ENCODE measurements at places on chromosomes 6 and 20.

- peaks cover 21% of the 10 kb centered on the region for H3K4me1 ChIP-seq
- H3K4me3 ChIP-seq = no peak overlapping the region
- H3K27ac ChIP-seq = no peak overlapping the region
- H3K36me3 ChIP-seq = no peaks in the 10 kb centered on the region
- DNase-seq = no peak
Observed at GRCh38 chr6:158332237-158332636, 20.0 kb downstream of the TULP4 start.

DNA sequence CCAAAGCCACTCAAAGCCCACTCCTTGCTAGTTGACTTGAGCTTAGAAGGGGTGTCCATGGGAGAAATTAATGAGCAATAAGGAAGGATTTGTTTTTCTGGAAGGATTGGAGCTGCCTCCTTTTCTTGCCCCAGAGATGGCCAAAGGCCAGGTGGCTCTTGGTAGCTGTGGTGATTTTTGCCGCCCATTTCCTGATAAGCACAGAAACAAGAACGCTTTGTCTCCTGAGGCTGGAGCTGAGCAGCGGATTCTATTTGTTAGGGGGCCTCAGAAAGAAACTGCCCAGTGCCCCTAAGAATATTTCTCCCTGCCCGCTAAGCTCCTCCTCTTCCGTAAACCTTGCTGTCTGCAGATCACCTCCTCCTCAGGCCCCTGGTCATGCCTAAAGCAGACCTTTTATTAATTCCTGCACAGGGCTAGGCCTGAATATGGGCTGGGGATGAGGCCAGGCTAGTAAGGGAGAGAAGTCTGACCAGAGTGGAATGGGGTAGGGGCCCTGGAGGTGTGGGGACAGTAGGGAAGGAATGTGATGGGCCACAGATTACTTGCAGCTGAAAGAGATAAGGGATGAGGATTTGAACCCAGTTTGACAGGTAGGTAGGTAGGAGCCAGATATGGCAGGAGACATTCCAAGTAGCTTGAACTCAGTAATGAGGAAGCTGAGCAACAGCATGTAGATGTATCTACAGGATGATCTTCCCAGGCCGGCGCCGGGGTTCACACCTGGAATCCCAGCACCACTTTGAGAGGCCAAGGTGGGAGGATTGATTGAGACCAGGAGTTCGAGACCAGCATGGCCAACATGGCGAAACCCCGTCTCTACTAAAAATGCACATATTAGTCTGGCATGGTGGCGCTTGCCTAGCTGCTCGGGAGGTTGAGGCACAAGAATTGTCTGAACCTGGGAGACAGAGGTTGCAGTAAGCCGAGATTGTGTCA lies 71.2 kb upstream of the NAA20 start:
- H3K27ac ChIP-seq = peak overlapping the region; percentile 35
- H3K27me3 ChIP-seq = no peaks in the 10 kb centered on the region
- H3K4me3 ChIP-seq = no peak overlapping the region
- DNase-seq = no peak
- no peaks in the 10 kb centered on the region for H3K36me3 ChIP-seq

DNA sequence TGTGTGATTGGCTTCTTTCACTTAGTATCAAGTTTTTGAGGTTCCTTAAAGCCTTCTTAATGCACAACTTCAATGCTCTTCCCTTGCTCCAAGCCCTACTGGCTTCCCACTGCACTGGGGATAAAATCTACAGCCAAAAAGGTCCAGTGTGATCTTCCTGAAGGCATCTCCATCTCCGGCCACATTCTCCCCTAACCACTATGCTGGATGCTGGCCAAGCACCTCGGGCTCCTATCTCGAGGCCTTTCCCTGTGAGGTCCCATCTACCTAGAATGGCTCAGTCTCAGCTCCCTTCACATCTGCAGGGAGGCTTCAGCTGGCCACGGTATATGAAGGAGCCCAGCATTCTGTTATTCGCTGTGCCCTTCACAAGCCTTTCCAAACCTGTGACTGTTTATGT lies 48.1 kb downstream of the CNKSR3 start:
- H3K27ac ChIP-seq = no peak overlapping the region
- H3K36me3 ChIP-seq = no peaks in the 10 kb centered on the region
- no peak overlapping the region for H3K4me3 ChIP-seq
- H3K27me3 ChIP-seq = no peaks in the 10 kb centered on the region

DNA sequence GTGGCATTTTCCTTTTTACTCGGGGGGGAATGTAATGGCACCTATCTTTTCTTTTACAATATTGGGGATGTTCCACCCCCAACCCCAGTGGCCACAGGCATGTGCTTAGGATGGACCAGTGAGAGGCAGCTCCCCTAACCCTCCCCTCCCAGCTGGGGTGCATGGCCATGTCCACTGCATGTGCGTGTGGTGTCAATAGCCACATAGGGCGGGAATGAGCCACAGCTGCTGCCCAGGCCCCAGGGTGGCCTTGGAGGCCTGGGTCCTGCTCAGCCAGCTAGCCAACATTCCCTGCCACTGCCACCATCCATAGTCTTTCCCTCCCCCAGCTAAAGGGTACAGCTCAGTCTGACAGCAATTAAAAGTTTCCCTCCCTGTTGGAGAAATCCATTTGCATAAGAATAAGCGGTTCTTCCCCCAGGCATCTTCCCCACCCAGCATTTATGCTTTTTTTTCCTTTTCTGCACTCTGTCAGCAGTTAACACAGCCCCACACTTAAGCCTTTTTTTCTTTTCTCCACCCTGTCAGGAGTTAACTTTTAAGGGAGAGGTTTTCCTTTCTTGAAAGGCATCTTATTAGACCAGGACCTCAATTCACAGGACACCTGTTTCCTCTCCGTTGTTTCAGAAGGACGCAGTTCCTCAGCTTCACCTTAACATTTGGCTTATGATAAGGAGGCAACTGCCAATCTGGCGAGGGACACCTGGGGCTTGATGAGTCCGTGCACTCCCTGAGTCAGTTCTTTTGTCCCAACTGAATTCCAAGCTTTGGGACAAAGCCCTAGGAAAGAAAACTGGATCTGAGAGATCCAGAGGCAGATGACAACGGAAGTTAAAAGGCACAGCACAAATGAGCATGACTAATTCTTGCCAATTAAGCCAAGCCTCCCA lies 121.4 kb downstream of the TPBG start:
- H3K36me3 ChIP-seq = no peaks in the 10 kb centered on the region
- no peak overlapping the region for H3K27ac ChIP-seq
- H3K4me1 ChIP-seq = no peaks in the 10 kb centered on the region

DNA sequence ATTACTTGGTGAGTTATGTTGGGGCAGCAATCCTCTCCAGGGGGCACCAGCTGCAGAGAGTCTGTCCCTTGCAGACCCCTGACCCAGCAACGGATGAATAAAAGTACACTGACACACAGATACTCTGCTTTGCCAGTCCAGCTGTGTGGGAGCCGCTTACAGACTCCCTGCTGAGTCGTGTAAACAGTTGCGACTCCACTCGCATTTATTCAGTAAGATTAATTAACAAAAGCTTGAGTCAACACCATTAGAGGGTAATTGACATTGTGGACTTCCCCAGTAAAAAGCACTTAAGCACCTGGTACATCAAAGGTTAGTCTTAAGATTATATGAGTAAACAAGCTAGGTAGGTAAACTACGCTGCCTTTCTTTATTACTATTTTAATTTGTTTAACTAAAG lies 92.0 kb upstream of the TMEM181 start:
- no peak overlapping the region for H3K4me3 ChIP-seq
- H3K27me3 ChIP-seq = no peaks in the 10 kb centered on the region
- H3K4me1 ChIP-seq = peaks cover 32% of the 10 kb centered on the region
- no peak for DNase-seq

- H3K4me3 ChIP-seq = peak overlapping the region; percentile 91
- no peaks in the 10 kb centered on the region for H3K27me3 ChIP-seq
- H3K27ac ChIP-seq = peak overlapping the region; percentile 47
- no peak for DNase-seq
Observed at GRCh38 chr6:4133941-4134838, 1.2 kb downstream of the ECI2 start.

DNA sequence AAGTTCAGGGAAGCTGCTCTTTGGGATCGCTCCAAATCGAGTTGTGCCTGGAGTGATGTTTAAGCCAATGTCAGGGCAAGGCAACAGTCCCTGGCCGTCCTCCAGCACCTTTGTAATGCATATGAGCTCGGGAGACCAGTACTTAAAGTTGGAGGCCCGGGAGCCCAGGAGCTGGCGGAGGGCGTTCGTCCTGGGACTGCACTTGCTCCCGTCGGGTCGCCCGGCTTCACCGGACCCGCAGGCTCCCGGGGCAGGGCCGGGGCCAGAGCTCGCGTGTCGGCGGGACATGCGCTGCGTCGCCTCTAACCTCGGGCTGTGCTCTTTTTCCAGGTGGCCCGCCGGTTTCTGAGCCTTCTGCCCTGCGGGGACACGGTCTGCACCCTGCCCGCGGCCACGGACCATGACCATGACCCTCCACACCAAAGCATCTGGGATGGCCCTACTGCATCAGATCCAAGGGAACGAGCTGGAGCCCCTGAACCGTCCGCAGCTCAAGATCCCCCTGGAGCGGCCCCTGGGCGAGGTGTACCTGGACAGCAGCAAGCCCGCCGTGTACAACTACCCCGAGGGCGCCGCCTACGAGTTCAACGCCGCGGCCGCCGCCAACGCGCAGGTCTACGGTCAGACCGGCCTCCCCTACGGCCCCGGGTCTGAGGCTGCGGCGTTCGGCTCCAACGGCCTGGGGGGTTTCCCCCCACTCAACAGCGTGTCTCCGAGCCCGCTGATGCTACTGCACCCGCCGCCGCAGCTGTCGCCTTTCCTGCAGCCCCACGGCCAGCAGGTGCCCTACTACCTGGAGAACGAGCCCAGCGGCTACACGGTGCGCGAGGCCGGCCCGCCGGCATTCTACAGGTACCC lies at the start of gene ESR1:
ESR1 (plus strand) TSS at position 170 of the 858 bp plus-strand sequence; CDS start at position 401, 231 bp downstream.
- H3K4me1 ChIP-seq = no peaks in the 10 kb centered on the region
- no peak within 1 kb of the TSS for H3K4me3 ChIP-seq
- no peaks in the 10 kb centered on the region for H3K36me3 ChIP-seq
- no peaks in the 10 kb centered on the region for H3K27me3 ChIP-seq
- DNase-seq = no peak

- peak; percentile 97 for DNase-seq
- no peaks in the 10 kb centered on the region for H3K27me3 ChIP-seq
- H3K36me3 ChIP-seq = no peaks in the 10 kb centered on the region
- H3K27ac ChIP-seq = peak overlapping the region; percentile 91
- H3K4me3 ChIP-seq = no peak overlapping the region
Observed at GRCh38 chr20:48398506-48399449, 429.0 kb downstream of the PREX1 start.

DNA sequence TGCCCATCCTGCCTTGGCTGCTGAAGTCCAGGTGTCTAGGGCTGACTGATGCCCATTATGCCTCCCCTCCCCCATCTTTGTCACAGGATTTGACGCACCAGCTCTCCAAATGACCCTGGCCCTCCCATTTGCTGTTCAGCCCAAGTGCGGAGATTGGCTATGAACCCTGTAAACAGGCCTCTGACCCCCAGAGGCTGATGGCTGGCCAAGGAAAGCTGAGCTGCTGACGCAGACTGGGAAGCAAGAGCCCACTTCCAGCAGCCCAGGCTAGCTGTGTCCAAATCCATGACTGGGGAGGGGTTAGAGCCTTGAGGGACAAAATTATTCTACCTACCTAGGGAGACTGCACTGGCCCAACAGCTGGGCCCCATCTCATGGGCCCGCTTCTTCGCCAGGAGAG lies 797 bp upstream of the GNRH2 start:
- H3K36me3 ChIP-seq = peaks cover 3% of the 10 kb centered on the region
- H3K4me3 ChIP-seq = no peak overlapping the region
- H3K27ac ChIP-seq = no peak overlapping the region
- DNase-seq = no peak

GRCh38 chr6:38262026-38262425 lies 377.7 kb downstream of the BTBD9 start:
- peaks cover 36% of the 10 kb centered on the region for H3K4me1 ChIP-seq
- DNase-seq = no peak
- H3K36me3 ChIP-seq = no peaks in the 10 kb centered on the region
- no peak overlapping the region for H3K27ac ChIP-seq
- H3K27me3 ChIP-seq = no peaks in the 10 kb centered on the region
- H3K4me3 ChIP-seq = no peak overlapping the region

DNA sequence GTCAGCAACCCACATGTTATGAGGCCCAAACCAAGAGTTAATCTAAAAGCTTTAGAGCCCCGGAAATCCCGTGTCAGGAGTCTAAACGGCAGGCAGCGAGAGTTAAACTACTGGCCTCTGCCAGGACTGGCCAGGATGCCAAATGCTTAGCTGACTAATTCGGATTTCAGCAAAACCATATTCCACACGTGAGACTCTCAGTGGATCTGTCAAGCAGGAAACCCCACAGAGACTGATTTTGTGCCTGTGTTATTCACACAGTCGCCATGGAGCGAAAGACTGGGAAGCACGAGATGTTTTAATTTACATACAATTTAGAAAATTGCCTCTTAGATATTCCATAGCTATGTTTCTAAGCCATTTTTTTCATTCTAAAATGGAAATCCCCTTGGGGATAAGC lies 152.9 kb downstream of the RNASET2 start:
- H3K4me3 ChIP-seq = no peak overlapping the region
- no peak for DNase-seq
- H3K36me3 ChIP-seq = no peaks in the 10 kb centered on the region

GRCh38 chr20:14521436-14521835 lies 184.0 kb upstream of the FLRT3 start:
- H3K27ac ChIP-seq = no peak overlapping the region
- no peaks in the 10 kb centered on the region for H3K27me3 ChIP-seq
- H3K4me3 ChIP-seq = no peak overlapping the region
- DNase-seq = no peak

Data from Caco-2 (cell line).